ENCODE measurements at places on chromosomes 2 and 18. TPM values are rescaled to one million over a fixed set of nuclear protein-coding genes. Genes with fewer than 3 reads are reported as not detected.

SCYGR4 gene
- not detected for total RNA-seq

MDH1 gene
- 95.4 TPM for total RNA-seq

ATP6V1C2 gene
- under 0.01 TPM for total RNA-seq

TMEM163 gene
- total RNA-seq = not detected

LMAN2L gene
- total RNA-seq = 17.4 TPM

GCKR gene
- total RNA-seq = not detected

SIX2 gene
- not detected for total RNA-seq
